ENCODE measurements at places on chromosomes 11 and 22. TPM values are rescaled to one million over a fixed set of nuclear protein-coding genes. Genes with fewer than 3 reads are reported as not detected.

CRYBB2 gene
- total RNA-seq, result 0.40 TPM

CD3E gene
- total RNA-seq, result 2.8 TPM

POU2AF3 gene
- total RNA-seq, result 0.99 TPM

SAA1 gene
- 1.3 TPM for total RNA-seq

DNA sequence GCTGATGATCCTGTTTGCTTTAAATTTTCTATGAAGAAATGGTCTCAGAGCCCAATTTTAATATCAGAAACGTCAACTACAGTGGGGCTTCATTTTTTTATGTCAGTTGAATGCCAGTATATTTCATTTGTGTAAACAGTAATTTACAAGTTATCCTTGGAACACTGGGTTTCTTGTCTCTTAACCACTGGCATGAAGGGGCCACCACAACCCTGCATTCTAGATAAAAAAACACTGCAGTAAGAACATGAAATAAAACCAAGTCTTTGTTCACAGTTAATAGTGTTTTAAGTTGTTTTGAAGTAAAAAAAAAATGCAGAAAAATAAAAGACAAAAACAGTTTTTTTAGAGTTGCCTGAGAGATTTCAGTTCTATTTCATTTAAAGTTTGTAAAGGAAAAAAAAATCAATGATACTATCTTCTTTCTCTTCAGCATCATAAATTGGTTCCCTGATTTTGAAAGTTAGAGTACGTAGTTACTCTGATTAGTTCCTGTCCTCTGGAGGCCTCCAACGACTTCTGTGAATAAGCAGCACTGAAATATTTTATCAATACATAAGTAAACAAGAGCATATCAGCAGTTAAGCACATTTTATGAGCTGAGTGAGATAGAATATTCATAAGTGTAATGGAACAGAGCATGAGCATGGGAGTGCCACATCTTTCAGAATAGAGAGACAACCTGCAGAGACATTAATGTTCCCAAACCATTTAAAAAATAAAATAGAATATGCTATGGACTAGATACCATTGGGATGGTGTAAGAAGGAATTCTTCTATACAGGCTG is 7.8 kb upstream of the DDI1 start:
- DNase-seq, result no peak

DNA sequence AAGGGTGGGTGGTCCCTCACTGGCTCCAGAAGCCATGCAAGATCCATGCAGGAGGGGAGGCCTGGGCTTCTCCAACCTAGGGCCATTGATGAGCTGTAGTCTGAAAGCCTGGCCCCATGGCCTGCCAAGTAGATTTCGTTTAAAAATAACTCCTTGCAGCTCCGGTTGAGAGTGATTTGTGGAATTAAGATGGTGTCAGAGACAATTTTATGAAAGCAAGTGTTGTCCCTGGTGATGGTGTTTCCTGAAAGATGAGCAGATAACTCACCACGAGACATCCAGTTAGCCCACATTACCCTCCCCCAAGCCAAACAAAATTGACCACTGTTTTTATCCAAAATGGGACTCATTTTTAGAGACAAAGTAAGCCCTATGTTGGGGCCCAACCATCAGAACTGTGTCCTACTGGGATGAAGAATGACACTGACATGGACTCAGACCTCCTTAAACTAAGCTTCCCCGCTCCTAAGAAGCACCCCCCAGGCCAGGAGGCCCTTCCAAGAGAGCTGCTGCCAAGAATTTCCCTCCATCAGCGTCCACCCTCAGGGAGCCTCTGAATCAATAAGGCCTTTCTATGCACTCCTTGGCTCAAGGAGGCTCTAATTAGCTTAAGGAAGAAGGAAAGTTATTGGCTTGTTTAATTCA is 174.2 kb upstream of the NCAM1 start:
- no peak for DNase-seq

GLYATL1 gene
- not detected for total RNA-seq

CLDN25 gene
- not detected for total RNA-seq

DNA sequence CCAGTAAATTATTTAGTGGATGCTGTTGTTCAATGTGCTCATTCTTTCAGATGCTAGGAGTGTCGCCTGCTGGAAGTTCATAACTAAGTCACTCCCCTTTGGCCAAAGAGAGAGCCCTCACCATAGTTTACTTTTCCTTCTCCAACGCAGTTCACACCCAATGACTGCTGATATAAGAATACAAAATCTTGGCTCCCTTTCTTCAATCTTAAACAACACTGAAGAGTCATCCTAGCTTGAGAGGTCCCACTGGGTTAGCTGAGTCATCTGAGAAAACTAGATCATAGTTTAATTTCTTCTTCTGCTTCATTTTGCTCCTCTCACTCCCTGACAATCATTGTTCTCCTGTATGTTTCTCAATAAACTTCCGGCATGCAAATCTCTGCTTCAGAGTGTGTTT is 5.4 kb upstream of the OR52L1 start:
- DNase-seq, result no peak

DNA sequence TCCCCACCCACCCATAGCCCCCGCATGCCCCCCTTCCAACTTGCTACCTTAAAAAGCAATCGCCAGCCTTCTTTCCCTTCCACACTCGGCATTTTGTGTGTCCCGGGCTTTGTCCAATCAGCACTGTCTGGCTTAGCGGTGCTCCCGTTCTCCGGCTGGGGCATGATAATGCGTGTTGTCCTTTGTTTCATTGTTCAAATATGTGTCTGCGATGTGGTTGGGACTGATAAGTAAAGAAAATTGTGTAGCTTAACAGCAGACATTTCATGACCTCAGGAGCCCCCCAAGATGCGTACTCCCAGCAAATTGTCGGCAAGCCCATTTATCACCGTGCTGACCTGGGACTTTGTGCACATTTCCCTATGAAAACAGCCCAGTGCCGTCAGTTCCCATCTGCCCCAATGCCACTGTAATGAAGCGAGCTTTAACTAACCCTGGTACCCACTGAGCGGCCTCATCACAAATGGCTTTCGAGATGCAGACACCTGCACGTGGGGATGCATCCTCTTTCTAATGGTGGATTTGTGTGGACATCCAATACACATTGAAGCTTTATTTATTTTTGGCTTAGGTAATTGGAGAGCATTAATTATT is 167.0 kb upstream of the E2F8 start:
- DNase-seq, result no peak

ELP4 gene
- 18.1 TPM for total RNA-seq

DNA sequence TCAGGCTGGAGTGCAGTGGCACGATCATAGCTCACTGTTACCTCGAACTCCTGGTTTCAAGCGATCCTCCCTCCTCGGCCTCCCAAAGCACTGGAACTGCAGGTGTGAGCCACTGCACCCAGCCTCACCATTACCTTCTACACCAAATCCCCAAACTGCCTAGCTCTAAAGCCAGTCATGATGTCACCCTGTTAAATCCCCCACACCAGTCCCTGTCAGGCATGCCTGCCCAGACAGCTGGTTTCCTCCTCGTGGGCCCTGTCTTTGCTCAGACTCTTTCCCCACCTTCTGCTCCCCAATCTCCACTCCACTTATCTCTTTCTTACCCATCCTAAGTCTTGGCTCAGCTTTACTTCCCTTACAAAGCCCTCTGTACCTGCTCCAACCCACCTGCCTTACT is 12.5 kb upstream of the EXPH5 start:
- DNase-seq, result no peak

DNA sequence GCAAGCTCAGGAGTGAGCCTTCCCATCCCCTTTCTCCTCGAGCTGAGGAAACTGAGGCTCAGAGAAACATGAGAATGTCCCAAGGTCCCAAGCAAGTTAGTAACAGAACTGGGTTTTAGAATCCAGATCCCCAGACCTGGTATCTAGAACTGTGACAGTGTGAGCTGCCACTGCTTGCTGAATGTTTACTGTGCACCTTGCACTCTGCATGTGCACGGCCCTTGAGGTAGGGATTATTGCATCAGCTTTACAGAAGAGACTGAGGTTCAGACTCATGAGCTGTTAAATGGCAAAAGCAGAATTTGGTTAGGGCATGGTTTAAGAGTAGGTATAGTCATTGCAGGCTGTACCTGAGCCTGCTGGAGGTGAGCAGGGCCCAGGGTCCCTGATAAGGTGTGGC is 3.8 kb upstream of the MPPED1 start:
- DNase-seq, result no peak

CTSF gene
- total RNA-seq, result 109 TPM

GRCh38 chr22:31604137-31604705 is 57.8 kb downstream of the PISD start:
- DNase-seq, result no peak

DNA sequence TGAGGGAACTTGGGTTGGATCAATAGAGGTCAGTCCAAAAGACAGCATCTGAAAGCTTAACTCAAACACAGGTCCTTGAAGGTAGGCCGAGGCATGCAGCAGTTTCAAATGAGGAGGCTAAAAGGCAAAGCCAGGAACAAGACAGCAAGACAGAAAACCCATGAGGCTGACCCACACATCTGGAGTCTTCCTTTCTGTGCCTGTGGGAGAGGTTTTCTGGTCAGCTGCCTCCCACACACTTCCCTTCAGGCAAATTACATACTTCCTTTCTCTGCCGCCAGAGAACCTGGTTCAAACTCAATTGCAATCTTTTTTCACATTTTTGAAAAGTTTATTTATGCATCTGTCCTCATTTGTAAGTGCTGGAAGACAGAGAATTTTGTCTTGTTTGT is 29.8 kb upstream of the CRTAM start:
- DNase-seq, result no peak

DNA sequence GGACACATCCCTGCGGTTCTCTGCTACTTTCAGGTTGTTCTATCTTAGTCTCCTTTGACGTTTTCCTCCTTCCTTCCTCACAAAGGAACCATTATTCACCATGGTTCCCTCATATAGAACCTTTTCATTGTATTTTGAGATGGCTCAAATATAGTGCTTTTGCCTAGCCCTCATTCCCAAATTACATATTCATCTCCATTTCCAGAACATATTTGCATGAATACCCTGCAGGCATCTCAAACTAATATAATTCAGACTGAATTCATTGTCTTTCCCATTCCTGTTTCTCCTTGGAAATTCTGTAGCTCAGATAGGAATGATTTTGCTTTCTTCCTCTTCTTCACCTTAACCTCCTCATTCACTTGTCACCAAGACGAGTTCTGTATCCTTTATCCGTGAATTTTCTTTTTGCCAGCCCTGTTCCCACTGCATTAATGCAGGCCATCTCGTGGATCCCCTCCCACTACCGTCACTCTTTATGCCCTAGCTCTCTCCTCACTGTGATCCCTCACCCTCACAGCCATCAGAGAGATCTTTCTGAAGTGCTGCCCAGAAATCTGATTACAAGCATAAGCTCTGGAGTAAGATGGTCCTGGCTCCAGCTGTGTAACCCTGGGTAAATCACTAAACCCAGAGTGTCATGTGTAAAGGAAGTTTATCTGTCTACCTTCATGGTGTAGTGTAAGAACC is 23.3 kb downstream of the PIWIL4 start:
- no peak for DNase-seq

DNA sequence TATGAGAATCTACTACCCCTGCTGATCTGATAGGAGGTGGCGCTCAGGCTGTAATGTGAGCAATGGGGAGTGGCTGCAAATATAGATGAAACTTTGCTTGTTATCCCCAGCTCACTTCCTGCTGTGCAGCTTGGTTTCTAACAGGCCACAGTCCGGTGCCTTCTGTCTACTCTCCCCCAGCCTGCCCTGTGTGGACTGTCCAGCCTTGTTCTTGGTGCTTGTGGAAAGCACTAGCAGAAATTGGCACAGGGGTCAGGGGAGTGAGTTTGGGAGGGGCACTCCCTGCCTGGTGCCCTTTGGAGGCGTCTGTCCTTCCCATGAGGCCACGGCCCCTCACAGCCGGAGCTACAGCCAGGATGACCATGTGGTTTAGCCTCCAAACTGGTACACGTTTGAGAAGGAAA is 14.3 kb downstream of the MOV10L1 start:
- no peak for DNase-seq

DNA sequence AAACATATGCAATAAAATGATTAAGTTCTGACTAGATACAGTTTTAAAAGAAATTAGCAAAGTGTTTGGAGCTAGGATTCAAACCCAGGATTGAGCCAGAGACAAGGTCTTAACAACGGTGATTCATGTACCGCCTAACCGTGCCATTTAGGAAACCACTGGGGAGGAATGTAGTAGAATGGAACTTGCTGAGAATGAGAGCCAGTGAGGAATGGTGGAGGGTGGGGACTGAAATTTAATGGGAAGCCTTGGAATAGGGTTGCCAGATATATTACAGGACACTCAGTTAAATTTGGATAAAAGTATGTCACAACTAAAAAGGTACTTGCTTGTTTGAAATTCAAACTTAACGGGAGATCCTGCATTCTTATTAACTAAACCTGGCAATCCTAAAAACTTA is 30.4 kb upstream of the TMEM86A start:
- no peak for DNase-seq

DNA sequence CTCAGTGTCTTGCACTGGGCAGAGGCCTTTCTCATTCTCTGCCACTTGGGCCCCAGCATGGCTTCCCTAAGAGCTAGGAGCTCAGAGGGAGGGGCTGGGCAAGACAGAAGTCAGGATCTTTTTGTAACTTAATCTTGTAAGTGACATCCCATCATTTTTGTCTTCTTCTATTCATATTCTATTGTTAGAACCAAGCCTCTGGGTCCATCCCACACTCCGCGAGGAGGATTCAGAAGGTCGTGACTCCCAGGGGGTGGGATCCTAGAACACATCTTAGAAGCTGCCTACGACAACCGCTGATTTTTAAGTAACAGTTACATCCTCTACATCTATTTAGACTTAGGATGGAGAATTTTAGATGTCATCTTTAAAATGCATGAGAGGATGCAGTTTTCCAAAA is 1.5 kb upstream of the IL17RA start:
- no peak for DNase-seq

DNA sequence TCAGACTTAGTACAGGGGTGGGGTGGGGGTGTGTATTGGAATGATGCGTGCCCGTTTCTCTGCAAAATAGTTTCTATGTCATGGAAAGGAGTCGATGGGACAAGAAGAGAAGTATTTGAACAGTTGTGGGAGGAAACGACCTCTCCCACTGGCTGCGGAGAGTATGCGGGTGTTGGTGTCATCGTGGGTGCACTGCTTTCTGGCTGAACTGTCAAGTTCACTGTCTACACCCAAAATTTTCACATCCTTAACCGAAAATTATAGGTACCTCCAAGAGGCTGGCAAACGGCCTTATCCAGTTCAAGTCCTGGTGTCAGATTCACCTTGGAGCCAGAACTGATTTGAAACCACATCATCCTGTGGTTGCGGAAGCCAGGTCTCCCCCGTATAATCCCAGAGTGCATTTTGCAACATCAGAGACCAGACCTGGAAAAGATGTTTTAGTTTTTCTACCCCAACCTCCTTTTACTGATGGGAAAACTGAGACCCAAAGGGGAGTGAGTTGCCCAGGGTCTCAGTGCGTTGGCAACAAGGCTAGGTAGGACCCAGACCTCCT is 497 bp upstream of the SSRP1 start:
- no peak for DNase-seq

DNA sequence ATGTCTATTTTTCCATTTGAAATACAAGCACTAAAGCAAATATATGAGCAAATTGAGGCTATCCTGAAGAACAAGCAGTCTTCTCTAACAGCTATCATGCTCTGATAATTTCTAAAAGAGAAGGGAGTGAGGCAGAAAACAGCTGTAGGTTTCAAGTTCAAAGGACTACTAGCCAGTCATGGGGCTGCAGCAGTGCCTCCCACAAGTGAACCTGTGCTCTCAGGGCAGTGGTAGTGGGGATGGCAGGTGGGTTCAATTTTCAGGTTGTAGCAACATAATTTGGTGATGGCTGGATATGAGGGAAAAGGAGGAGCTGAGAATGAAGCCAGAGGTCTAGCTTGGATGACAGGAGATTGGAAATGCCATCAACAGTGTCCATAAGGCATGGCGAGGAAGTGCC is 93.5 kb upstream of the ARHGAP20 start:
- no peak for DNase-seq

Data from esophagus muscularis mucosa (tissue), 4 donors.